ENCODE measurements at places on chromosomes 4 and X.
A peak's percentile ranks its signal among the peaks of the same experiment; 100 is the strongest.

DNA sequence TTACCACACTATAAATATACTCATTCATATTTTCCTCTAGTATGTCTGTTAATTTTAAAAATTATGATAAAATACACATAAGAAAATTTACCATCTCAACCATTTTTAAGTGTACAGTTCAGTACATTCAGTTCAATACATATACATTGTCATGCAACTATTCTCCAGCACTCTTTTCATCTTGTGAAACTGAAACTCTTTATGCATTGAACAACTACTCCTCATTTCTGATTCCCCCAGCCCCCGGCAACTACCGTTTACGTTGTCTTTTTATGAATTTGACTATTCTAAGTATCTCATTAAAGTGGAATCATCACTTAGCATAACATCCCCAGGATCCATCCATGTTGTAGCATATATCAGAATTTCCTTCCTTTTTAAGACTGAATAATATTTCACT lies 8.7 kb downstream of the SMARCAD1 start:
- DNase-seq: no peak

DNA sequence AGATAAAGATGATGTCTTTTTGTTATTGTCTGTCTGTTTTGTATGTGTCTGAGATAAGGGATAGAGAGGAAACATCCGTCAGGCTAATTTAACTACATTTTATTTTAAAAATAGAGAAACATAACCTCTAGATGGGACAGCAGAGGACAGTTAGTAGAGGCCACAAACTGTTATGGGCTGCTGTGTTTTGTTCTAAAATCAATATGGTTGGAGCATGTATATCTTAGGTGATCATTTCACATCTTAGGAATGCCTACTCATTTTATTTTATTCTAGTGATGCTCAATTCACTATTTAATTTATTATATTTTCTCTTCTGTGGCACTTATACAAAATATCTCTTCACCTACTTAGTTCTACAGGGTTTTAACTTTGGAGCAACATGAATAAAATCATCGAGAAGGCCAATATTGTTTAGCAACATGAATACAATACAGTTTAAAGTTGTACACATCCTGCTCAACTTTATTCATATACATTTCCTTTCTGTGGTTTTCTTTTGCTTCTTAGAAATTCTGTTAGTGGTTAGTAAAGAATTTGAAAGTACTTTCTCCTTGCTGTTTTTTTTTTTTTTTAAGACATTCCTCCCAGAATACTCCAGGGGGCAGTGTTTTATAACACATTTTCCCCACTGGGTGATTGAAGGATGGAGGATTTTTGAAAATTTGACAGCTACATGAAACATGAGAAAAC lies 392.9 kb downstream of the UNC5C start:
- DNase-seq: peak; percentile 73

DNA sequence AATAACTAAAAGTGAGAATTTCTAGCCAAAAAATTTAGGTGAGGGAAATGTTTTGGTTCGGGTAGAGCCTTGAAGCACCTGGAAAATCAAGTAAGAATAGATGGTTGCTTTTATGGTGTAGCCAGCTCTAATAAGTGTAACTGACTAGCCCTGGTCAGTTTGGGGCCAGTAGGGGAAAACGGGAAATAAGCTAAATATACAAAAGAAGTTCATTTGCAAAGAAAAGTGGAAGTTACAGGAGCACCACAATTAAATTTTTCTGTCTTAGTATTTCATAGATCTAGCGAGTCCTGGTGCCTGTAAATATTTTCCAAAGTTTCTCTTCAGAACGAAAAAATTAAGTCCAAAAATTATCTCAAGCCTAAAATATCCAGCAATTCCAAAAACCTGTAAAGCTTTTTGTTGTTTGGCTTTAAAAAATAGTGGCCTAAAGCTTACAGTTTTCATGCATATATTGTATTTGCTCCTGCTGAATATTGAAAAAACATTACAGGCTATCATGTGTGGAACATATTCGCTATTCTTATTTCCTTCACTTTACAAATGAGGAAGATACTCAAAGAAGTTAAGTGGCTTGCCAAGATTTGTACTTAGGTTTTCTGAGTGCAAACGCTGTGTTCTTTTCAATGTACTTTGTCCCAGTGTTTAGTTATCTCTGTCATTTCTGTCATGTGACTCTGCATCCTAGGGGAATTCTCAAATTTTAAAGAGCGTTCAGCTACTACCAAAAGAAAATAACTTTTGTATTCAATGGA lies 7.3 kb upstream of the PTPN13 start:
- peak; percentile 33 for DNase-seq

- peak; percentile 16 for DNase-seq
Observed at GRCh38 chrX:78619834-78620233, 39.3 kb downstream of the RTL3 start.

- no peak for DNase-seq
Observed at GRCh38 chrX:155389634-155390033, 7.7 kb downstream of the F8A2 start.

- no peak for DNase-seq
Observed at GRCh38 chr4:169131556-169132208, 121.6 kb upstream of the CBR4 start.

- no peak for DNase-seq
Observed at GRCh38 chrX:2682565-2683177, 8.4 kb upstream of the CD99 start.

- DNase-seq: no peak
Observed at GRCh38 chr4:15066140-15066539, 63.9 kb downstream of the CPEB2 start.

GRCh38 chr4:132827522-132827921 lies 321.6 kb upstream of the PCDH10 start:
- DNase-seq: no peak

DNA sequence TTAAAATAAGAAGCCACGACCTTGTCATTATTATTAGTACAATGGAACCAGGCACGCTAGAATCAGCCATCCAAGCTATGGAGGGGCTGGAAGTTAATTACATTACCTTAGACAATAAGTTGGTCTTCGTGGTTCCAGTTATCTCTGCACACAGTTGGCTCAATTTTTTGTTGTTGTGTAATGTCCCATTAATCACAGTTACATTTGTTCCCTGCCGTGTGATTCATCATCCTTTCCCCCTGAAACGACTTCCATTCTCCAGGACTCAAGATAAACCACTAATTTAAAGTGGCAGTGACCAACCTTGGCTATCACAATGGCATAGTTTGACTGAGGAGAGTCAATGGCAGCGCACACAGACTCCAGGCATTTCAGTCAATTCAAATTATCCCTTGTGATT lies 905.0 kb downstream of the RAB28 start:
- no peak for DNase-seq

DNA sequence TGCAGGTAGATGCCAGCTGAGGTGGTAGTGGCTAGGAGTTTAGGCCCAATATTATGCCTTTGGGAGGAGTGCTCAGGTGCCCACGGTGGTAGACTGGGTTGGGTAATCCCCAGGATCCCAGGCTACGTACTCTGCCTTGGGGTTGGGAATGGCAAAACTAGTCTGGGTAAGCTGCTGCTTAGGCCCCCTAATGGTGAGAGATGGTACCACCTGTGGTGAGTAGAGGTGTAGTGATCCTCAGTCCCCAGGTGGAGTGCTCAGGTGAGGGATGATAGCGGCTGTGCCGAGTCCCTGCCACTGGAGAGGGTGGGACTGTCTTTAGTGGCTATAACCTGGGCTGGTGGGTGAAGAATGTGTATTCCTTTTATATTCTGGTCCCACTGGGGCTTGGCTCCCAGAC lies 75.2 kb downstream of the IL1RAPL2 start:
- DNase-seq: no peak

DNA sequence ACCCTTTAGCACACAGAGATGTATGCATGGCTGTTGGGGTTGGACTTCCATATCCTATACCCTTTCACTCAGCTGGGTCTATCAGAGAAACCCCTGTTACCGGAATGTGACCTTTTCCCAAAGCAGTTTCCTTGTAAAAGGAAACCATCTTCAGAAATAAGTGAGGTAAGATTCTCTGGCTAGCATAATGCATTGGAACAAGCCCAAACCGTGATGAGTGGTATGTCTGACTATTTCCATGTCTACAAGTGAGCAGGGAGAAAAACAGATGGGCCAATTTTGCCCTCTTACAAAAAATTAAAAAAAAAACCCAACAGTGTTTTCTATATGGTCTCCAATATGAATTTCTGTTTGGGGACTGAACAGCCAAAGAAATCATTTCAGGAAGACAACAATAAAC lies 283.9 kb downstream of the SMARCA1 start:
- no peak for DNase-seq

GRCh38 chr4:86561256-86561655 lies 32.9 kb upstream of the PTPN13 start:
- DNase-seq: no peak

DNA sequence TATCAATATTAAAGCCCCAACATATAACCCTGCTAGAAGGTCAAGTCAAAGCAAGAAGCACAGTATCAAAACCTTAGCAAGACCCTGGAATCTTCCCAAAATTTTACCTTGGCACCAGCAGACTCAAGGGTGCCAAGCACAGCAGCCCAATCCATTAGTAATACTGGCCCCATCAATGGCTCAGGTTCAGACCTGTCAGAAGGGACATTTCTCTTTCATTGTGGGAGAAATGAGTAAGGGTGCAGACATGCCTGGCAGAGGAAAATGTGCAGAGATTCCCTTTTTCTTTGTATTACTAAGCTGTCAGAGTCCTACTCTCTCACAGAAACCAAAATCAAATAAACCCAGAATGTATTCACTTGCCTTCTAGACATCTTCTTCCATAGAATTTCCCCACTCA lies 203.9 kb downstream of the EVC2 start:
- DNase-seq: no peak

DNA sequence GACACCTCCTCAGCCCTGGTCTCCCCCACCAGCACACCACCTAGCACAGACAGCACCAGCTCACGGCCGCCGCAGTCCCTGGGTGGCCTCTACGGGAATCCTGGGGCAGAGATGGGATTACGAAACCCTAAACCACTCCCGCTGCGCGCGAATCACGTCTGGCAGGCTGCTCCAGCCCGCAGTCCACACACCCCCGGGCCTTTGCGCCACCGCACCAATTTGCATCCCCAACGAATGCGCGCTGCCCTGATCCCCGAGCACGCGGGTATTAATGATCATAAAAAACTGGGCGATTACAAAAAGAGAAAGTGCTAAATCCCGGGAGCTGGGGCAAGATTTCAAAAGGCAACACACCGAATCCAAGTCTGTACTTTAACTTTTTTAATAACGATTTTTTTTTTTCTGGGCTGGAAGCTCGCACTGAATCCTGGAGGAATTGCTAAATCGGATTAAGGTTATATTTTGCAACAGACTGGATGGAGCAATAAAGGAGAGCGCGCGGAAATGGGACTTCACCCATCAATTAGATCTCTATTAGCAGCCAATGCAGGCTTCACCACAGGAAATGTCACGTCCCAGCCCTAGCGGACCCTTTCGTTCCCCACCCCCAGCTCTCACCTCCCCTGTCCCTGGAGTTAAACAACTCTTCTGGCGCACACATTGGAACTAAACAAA lies 69.8 kb upstream of the TMEM33 start:
- no peak for DNase-seq

DNA sequence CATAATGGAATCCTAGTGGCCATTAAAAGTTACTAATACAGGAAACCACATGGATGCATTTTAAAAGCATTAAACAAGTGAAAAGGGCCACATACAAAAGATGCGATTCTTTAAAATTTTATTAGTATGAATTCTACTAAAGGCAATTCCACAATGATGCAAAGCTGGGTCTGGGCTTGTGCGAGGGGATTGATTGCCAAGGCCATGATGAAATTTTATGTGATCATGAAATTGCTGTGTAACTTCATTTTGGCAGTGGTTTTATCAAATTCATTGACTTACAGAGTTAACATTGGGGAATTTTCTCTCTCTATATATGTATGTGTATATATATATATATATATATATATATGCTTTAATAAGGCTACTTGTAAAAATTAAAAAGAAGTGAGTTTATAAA lies 1142.5 kb upstream of the IGFBP7 start:
- DNase-seq: no peak

- peak; percentile 65 for DNase-seq
Observed at GRCh38 chrX:63506320-63506719, 155.2 kb upstream of the SPIN4 start.

- no peak for DNase-seq
Observed at GRCh38 chr4:163613383-163613782, 118.9 kb downstream of the TMA16 start.

- peak; percentile 99 for DNase-seq
Observed at GRCh38 chr4:8158710-8159536, at the start of gene ABLIM2. TSS of gene ABLIM2 (minus strand) at chr4:8158813. CDS start at chr4:8158689, 124 bp downstream.

GRCh38 chr4:151721466-151721865 lies 39.3 kb downstream of the GATB start:
- no peak for DNase-seq

DNA sequence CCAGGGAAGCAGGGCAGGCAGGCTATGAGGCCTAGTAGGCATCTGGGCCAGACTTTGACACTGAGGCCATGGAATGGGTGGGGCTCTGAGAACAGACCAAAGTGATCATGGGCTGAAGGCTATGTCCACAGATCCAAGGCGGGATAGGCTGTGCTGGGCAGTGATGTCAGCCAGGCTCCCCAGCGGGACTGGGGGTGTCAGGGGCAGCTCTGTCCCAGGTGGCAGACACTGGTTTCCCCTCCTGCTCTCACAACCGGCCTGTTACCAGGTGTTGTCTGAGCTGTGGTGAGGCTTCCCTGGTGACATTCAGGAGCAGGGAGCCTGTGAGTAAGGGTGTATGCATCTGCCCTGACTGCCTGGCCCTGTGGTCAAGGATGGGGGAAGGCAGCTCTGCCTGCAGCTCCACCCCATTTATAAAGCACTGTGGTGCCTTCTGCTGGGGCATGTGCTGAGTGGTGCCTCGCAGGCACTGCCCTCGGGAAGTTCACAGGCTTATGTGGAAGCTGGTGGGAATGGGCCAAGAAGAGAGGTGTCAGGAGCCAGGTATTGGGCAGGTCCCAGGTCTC lies 2.9 kb downstream of the IL9R start:
- DNase-seq: peak; percentile 33

DNA sequence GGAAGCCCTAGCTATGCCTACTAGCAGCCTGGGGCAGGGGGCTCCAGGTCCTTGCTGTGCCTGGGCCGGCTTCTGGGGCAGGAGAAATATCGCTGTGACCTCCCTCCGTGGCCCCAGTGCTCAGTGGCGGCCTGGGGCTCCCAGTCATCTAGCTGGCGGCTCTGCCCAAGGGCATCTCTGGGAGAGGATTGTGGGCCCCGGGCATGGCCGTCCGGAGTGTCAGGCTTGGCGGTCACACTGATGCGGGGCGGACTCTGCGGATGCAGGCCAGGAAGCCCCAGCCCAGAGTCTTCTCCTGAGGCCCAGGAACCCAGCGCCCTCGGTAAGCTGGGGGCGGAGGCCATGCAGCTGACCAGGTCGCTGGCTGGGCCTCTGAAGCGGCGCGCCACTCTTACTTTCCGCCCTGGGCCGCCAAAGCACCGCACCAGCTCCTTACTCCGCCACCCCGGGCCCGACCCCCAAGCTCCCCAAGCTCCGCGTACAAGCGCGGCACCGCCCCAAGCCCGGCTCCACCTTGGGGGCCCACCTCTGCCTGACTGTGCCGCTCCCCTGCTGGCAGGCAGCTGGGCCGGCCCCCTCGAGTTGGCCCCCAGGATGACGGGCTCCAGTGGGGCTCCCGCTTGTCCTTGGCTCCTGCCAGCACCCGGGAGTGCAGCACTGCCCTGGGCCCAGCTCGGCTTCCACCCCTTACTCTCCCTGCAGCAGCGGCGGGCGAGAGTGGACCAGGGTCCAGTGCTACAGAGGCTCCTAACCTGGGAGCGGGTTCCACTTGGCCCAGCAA lies 720.0 kb downstream of the PCDH18 start:
- no peak for DNase-seq

Measured in common myeloid progenitor, CD34-positive (primary cell).